ENCODE measurements at places on chromosomes 6 and 20. TPM values are rescaled to one million over a fixed set of nuclear protein-coding genes. Genes with fewer than 3 reads are reported as not detected.

DNA sequence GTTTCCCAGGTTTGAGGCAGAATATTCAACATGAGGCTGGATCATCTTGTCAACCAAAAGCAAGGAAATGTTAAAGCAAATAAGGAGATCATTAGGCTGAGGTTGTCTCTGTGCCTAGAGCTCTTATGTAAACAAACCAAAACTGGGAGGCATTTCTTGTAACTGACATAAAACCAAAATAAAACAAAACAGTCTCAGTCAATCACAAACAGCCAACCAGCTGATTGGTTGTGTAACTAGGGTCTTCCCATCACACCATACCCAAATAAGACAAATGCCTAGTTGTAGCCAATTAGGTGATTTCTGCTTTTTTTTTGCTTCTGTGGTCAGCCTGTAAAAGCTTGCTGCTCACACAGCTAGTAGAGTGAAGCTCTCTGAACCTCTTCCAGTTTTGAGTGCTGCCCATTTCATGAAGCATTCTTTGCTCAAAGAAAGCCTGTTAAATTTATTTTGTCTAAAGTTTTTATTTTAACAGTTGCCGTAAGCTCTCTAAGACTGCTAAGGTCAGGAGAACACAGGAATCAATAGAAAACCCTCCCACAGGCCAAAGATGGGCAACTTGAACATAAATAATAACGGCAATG, 8.9 kb upstream of the FITM2 start:
- DNase-seq, result no peak
- H3K27ac ChIP-seq, result no peak overlapping the region
- H3K4me1 ChIP-seq, result no peaks in the 10 kb centered on the region
- H3K36me3 ChIP-seq, result no peaks in the 10 kb centered on the region

- no peak overlapping the region for H3K27ac ChIP-seq
- no peak overlapping the region for H3K4me3 ChIP-seq
- H3K27me3 ChIP-seq, result no peaks in the 10 kb centered on the region
These were observed 234.1 kb upstream of the TSHZ2 start for GRCh38 chr20:52738081-52738480.

DNA sequence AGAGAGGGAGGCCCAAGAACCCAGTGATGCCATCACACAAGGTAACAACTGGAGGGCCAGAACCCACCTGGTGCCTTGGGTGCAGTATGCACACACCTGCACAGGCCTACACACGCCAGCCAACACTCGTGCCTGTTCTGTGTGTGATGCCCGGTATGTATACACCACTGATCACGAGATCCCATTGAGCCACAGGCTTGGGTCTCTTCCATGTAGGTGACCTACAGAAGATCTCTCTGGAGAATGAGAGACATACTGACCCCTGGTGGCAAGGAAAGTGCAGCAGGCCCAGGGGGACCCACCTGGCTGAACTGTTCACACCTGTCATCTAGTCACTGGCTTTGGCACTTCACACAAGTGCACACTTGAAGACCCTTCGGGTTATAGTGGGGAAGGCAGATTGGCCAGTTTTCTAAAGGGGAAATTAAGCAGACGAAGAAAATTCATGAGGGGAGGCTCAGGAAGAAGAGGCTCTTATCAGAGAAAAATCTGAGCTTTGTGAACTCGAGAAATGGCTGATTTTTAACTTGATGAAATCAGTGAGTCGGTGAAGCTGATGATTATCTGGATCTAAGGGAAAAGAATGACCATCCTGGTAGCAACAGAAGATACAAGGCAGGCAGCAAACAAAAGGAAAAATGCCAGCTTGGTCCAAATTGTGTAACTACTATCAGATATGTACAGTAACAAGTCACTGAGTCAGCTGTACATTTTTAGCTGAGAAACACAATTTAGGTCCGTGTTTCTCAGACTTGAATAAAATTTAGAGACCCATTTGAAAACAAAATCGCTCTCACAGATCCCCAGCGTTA, 69.1 kb upstream of the PBOV1 start:
- H3K4me3 ChIP-seq, result no peak overlapping the region
- no peak overlapping the region for H3K27ac ChIP-seq
- no peaks in the 10 kb centered on the region for H3K27me3 ChIP-seq
- no peaks in the 10 kb centered on the region for H3K36me3 ChIP-seq
- H3K4me1 ChIP-seq, result peaks cover 17% of the 10 kb centered on the region
- peak; percentile 21 for DNase-seq

OPN5 gene
- total RNA-seq, result not detected

DNA sequence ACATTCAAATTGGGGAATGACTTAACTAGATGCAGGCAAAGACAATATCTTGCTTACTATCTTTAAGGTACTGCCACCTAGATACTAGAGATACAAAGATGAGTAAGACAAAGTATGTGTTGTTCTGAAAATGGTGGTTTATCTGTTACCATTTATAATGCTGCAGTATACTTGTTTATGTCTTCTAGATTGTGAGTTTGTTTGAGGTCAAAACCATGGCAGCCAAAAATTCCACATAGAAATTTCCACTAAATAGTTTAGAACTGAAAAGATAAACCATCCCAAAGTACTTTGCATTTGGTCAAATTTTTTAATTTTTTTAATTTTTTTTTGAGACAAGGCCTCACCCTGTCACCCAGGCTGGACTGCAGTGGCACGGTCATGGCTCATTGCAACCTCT, 150.8 kb downstream of the SOX4 start:
- H3K27me3 ChIP-seq, result no peaks in the 10 kb centered on the region
- no peak overlapping the region for H3K27ac ChIP-seq
- DNase-seq, result no peak
- H3K36me3 ChIP-seq, result no peaks in the 10 kb centered on the region
- no peak overlapping the region for H3K4me3 ChIP-seq

GRCh38 chr6:150617496-150618460, 18.1 kb downstream of the PLEKHG1 start:
- H3K36me3 ChIP-seq, result no peaks in the 10 kb centered on the region
- no peak overlapping the region for H3K4me3 ChIP-seq
- H3K27ac ChIP-seq, result no peak overlapping the region
- H3K27me3 ChIP-seq, result peaks cover 3% of the 10 kb centered on the region
- no peaks in the 10 kb centered on the region for H3K4me1 ChIP-seq

DNA sequence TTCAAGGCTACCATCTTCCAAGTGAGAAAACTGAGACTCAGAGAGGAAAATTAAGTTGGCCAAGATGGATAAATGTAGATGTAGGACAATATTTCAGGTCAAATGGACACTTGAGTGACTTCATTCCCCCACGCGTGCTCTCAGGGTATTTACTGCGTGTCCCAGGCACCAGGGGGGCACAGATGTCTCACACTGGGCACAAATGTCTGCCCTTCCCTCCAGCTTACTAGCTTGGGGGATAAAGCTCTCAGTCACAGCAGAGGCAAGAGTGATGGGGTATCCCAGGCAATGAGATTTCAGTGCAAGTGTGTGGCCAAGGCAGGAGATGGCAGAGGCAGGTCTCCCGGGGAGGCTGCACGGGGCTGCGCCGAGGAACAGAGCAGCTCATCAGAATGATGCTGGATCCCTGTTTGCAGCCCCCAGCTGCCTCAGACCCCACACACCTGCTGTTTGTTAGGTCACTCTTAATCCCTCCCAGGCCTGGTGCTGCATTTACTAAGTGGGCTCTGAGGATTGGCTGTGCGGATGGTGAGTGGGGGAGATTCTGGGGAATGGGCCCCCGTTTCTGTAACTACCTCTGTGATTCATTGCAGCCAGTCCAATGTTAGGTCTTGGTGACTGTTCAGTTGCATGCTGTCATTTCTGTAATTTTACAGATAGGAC, 44.1 kb downstream of the PTK7 start:
- H3K36me3 ChIP-seq, result no peaks in the 10 kb centered on the region
- no peak overlapping the region for H3K4me3 ChIP-seq

DNA sequence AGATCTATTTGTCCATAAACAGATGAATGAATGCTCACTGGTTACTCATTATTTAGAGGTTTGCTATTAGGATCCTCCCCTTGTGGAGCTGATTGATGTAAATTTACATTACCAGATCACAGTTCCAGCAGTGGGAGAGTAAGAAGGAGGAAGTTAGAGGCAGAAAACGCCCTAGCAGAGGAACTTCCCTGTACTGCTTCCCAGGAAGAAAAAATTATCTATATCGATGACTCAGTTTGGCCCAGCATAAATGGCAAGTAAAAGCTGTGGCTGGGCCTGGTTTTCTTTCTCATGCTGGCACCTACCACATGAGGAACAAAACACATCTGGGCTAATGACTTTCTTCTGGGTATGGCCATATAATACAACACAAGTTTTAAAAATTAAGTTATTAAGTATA, 35.7 kb downstream of the DNAAF9 start:
- H3K4me1 ChIP-seq, result no peaks in the 10 kb centered on the region
- peaks cover 57% of the 10 kb centered on the region for H3K36me3 ChIP-seq
- H3K4me3 ChIP-seq, result no peak overlapping the region
- DNase-seq, result no peak

TOMM34 gene
- total RNA-seq, result 45.8 TPM

DNA sequence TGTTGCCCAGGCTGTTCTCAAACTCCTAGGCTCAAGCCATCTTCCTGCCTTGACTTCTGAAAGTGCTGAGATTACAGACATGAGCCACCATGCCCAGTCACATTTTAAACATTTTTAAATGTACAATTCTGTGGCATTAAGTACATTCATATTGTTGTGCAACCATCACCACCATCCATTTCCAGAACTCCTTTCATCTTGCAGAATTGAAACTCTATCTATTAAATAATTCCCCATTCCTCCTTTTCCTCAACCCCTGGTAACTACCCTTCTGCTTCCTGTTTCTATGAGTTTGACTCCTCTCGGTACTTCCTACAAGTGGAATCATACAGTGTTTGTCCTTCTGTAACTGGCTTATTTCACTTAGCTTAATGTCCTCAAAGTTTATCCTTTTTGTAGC, 103.8 kb upstream of the NAA20 start:
- peaks cover 17% of the 10 kb centered on the region for H3K4me1 ChIP-seq
- no peak overlapping the region for H3K4me3 ChIP-seq

TPX2 gene
- 41.6 TPM for total RNA-seq

SCRT2 gene
- total RNA-seq, result not detected

GRCh38 chr20:33250666-33251065, 14.9 kb downstream of the BPIFA1 start:
- H3K27ac ChIP-seq, result no peak overlapping the region
- H3K4me3 ChIP-seq, result no peak overlapping the region
- no peaks in the 10 kb centered on the region for H3K27me3 ChIP-seq
- no peaks in the 10 kb centered on the region for H3K4me1 ChIP-seq
- DNase-seq, result no peak

DNA sequence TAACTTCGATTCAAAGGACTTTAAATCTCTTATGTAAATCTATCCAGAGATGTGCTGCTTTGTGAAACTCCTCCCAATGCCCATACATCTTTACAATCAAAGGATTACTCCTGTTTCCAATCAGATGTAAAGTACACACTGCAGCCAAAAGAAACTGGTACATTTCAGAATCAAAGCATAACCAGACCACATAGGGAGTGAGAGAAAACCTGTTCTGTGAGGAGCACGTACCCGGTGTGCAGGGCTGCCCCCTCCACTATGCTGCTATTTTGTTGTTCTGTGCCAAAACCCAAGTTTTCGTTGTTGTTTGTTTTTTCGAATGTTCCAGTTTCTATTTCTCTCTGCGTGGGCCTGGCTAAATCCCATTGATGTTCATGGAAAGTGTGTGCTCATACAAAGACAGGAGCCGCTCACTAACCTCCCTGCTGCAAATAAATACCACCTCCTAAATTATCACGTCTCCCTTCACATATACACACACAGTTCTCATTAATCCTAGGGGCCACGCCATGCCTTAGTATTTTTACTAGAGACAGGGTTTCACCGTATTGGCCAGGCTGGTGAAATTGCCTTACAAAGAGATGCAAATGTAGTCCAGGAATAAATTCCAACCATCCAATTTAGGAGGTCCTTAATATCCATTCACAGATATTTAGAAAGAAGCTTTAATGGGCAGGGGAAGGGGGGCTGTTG, 52.9 kb downstream of the ATP9A start:
- no peak overlapping the region for H3K4me3 ChIP-seq
- H3K4me1 ChIP-seq, result no peaks in the 10 kb centered on the region
- no peaks in the 10 kb centered on the region for H3K27me3 ChIP-seq
- no peaks in the 10 kb centered on the region for H3K36me3 ChIP-seq

GRCh38 chr6:11094411-11094851, 797 bp downstream of the SMIM13 start:
- H3K36me3 ChIP-seq, result no peaks in the 10 kb centered on the region
- H3K27me3 ChIP-seq, result no peaks in the 10 kb centered on the region
- peaks cover 18% of the 10 kb centered on the region for H3K4me1 ChIP-seq
- H3K27ac ChIP-seq, result peak overlapping the region; percentile 97

DNA sequence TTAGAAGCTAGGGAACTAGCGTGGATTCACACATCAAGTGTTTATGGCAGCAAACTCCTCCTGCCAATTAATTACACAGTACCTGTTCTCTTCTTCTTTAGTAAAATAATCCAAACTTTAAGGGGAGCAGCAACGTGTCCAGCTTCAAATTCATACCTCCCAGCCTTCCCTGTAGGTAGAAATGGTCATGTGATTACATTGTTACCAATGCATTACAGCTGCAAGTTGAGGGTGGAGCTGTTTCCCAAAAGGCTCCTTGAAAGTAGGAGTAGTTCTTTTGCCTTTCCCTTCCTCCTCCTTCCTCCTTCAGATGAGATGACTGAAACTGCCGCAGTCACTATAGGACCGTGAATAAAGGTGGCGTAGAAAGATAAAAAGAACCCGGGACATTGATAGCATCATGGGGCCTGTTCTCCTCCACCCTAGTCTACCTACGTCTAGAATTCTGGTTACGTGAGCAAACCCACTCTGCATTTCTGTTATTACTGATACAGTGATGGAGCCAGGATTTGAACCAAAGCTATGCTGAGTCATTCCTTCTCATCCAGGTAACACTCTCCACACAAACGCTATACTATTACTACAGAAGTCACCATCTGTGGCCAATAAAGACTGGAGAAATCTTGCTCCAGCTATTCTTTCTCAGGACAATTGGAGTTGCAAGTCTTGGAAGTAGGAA, 18.2 kb downstream of the LINC00237 start:
- no peaks in the 10 kb centered on the region for H3K4me1 ChIP-seq
- H3K27ac ChIP-seq, result no peak overlapping the region
- peaks cover 21% of the 10 kb centered on the region for H3K27me3 ChIP-seq
- no peak overlapping the region for H3K4me3 ChIP-seq
- no peaks in the 10 kb centered on the region for H3K36me3 ChIP-seq

CTAGE9 gene
- not detected for total RNA-seq

BFSP1 gene
- 4.2 TPM for total RNA-seq

GJA10 gene
- total RNA-seq, result not detected

- no peak for DNase-seq
- no peak overlapping the region for H3K27ac ChIP-seq
These were observed 53.1 kb downstream of the SLC22A1 start for GRCh38 chr6:160174681-160175080.

GRCh38 chr20:44211177-44212039, 837 bp upstream of the OSER1 start:
- H3K36me3 ChIP-seq, result peaks cover under 1% of the 10 kb centered on the region
- no peaks in the 10 kb centered on the region for H3K27me3 ChIP-seq
- H3K4me3 ChIP-seq, result peak overlapping the region; percentile 88
- peak overlapping the region; percentile 82 for H3K27ac ChIP-seq
- H3K4me1 ChIP-seq, result peaks cover 20% of the 10 kb centered on the region

DNA sequence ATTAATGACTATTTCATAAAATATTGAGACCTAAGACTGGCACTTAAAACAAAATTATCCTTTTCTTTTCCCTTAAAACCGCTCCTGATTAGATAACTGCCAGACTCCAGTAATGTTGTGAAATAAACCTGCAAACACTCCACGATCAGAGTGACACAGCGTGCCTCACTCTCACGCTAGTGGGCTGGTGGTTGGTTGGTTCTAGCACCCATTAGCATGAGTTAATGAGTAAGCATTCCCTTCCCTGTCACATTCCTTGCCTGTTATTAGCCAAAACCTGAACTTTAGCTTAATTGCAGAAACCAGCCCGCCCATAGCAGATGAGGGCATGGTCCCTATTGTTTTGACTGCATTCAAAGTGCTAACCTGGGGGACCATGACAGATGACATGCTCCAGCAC, 193.4 kb downstream of the CD83 start:
- no peak overlapping the region for H3K4me3 ChIP-seq
- H3K27ac ChIP-seq, result no peak overlapping the region
